Glomerular endothelial cell (primary cell): ENCODE measurements at places on chromosomes 5 and 9.

DNA sequence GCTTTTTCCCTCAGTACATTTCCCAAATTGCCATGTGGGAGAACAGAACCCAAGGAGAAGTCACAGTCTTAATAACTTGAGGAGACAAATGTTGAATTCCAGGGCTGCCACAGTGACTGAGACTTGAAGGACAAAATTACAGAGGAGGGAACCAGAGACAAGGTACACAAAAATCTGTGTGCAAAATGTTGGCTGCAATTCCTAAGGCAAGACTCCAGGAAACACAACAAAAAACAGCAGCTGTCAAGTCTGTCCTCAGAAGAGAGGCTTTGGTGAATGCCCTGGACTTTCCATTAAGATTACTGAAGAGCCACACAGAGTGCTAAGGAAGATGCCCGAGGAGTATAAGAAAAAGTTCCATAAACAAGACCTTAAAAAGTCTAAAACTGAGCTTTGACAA lies 21.1 kb downstream of the AP3B1 start:
- no peak for DNase-seq

GRCh38 chr5:112799661-112800060 lies 61.4 kb upstream of the SRP19 start:
- DNase-seq, result no peak

GRCh38 chr5:22751536-22751935 lies 101.6 kb downstream of the CDH12 start:
- no peak for DNase-seq

- no peak for DNase-seq
Observed at GRCh38 chr9:23769307-23769935, 56.6 kb downstream of the ELAVL2 start.

DNA sequence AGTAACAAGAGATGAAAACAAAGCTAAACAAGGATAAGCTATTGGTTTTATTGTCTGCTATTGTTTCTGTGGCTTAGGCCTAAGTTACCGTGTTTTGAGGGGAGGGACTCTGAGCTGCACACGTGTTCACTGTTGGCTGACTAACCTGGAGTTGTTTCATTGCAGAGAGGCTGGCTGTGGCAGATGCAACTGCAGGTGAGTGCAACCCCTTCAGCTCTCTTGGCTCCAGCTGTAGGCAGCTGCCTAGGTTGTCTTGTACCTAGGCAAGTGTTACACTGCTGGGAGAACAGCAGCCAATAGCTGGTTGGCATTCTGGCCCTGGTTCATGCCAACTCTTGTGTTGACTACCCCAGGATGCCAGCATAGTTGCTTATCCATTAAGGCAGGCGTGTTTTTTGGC lies 17.6 kb upstream of the MATR3 start:
- no peak for DNase-seq

DNA sequence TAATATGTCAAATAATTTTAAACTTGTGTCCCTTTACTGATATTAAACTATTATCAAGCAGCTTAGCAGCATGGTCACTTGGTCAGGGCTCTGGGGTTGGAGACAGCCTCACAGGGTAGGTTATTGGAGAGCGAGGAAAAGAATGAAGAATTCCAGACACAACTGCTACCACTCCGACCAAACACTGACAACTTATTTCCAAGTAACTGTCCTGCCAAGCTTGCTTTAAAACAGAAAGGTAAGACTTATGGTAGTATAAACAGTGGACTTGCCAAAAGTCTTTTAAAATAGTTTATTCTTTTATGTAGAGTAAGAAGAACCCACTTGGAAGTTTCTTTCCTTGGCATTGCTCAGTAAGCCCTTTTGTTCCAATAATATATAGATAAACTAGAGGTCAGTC lies 364.1 kb downstream of the DEPDC1B start:
- no peak for DNase-seq

DNA sequence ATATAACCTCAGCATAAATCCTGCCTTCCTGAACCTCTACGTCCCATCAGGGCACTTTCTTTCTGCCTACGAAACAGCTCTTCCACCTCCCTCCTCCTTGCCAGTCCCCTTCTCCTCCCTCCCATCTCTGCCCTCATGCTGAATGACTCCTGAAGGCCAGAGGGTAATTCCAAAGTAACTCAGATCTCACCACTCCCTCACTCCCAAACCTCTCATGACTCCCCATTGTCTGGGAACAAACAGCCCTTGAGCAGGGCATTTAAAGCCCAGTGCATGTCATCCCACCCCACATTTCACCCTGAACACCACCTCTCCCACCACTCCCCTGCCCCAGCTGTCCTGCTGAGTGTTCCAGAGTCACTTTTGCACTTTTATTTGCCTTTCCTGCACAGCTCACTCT lies 8.9 kb upstream of the FBP1 start:
- no peak for DNase-seq

DNA sequence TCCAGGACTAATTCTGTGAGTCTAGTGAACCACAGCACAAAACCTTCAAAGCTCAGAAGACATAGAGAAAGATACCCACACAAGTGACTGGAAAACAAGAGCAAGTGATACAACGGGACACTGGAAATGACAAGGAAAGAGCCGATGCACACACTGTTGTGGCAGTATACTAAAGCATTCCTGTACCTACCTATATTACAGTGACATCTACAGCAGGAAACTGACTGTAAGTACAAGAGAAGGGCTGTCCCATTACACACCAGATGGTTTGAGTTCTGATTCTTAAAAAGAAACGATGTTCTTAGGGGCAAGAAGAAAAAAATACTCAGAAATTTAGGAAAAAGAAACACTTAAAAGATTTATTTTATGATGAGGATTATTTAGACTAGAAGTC lies 18.5 kb downstream of the TMEM245 start:
- no peak for DNase-seq

- no peak for DNase-seq
Observed at GRCh38 chr5:159559337-159559736, 229.1 kb upstream of the IL12B start.

GRCh38 chr5:80481019-80481893 lies 6.6 kb upstream of the FAM151B start:
- no peak for DNase-seq

GRCh38 chr5:180519098-180519497 lies 24.9 kb downstream of the CNOT6 start:
- DNase-seq, result no peak

DNA sequence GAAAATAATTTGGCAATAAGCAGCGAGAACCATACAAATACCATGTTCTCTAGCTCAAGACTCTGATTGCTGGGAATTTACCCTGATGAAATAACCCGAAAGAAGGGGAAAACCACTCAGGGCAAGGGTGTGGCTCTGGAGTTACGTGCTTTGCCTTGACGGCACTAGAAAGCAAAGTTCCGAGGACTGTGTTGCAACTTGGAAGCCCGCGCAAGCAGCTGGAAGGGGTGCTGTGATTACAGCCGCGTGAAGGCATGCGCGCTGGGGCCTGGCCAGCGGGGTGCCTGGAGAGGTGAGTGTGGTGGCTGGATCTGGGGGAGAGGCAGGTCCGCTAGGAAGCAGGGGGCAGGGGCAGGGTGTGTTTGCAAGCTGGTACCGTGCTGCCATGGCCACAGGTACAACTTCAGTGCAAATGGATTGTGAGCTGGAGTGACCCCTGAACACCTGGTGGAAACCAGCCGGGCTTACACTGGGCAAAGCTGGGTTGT lies 52.6 kb upstream of the CNOT6 start:
- no peak for DNase-seq

DNA sequence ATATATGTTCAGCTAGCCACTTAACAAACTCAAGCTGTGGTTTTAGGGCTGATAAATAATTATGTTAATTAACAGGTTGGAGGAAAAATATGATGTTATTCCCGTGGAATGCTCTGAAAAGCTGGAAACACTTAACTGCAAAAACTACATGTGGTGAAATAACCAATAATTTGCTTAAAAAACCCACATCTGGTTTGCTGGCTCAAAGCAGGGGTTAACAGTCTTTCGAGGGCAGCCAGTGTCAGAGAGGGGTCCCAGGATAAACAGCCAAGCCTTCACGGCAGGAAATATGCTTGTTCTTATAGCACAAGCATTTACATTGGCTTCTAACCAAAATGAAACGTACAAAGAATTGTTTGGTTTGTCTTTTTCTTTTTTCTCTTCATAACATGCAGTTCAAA lies 254.0 kb upstream of the GAS1 start:
- DNase-seq, result no peak

DNA sequence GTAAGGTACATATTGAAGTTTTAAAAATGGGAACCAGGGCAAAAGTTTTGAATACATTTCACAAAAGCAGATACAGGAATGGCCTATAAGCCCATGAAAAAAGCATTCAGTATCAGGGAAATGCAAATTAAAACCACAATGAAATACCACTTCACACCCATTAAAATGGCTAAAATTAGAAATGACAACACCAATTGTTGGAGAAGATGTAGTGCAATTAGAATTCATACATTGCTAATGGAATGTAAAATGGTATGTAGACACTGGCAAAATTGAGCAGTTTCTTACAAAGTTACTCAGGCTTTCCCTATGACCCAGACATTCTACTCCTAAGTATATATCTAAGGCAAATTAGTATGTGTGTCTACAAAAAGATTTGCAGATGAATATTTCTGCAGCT lies 34.2 kb downstream of the CDC14B start:
- no peak for DNase-seq

- DNase-seq, result peak; percentile 69
Observed at GRCh38 chr9:112112519-112112918, 62.6 kb downstream of the SUSD1 start.

- DNase-seq, result no peak
Observed at GRCh38 chr5:160083501-160083900, 35.7 kb downstream of the PWWP2A start.

- no peak for DNase-seq
Observed at GRCh38 chr5:138711811-138712210, 41.4 kb upstream of the CTNNA1 start.

GRCh38 chr9:137123468-137123837 lies 8.9 kb upstream of the DPP7 start:
- no peak for DNase-seq

DNA sequence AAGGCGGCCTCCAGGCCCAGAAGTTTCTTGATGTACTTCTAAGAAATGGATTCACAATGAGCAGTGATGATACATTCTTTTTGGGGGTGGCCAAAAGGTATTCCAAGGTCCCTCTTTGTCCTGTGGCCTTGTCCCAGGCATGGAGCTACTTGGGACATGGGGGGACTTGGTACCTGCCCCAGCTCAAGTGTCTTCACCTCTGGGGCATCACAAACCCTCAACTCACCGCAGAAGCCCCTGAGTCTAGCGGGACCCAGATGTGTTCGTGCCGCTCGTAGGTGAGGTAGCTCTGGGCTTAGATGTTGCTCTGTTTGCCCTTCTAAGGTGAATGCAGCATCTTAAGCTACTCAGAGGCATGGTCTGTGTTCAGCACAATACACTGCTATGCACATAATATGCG lies 338.0 kb upstream of the IRX4 start:
- no peak for DNase-seq

DNA sequence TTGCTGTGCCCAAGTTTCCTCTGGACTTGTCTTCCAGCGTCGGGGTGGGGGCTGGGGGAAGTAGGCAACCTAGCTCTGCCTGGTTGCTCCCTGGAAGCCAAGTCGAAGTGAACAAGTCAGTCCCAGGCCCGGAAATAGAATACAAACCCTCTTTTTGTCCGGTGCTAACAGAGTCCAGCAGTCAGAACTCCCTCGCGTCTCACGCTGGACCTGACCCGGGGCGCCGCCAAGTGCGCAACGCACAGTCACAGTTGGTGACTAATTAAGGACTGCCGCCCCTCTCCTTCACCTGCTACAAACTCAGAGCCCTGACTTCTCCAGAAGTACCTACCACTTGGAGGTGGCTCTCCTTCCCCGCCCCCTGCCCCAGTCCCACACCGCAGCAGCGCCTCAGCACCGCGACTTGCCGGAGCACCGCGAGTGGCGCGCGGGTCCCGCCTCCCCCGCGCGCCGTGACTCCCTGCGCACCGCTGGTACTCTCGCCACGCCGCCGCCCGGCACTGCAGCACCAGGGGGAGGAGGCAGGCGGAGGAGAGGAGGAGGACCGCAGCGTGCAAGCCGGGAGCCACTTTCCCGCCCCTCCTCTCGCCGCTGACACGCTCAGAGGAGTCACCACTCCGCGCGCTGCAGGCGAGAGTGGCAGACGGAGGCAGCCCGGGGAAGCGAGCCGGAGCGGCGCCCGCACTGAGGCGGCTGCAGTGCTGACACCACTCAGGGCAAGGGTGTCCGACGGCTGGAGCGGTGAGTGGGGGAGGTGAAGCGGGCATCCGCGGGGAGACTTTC lies at the start of gene SV2C:
TSS of gene SV2C (plus strand) at position 612 of the 783 bp plus-strand sequence. CDS start 48,368 bp downstream, outside the sequence.
- no peak for DNase-seq

DNA sequence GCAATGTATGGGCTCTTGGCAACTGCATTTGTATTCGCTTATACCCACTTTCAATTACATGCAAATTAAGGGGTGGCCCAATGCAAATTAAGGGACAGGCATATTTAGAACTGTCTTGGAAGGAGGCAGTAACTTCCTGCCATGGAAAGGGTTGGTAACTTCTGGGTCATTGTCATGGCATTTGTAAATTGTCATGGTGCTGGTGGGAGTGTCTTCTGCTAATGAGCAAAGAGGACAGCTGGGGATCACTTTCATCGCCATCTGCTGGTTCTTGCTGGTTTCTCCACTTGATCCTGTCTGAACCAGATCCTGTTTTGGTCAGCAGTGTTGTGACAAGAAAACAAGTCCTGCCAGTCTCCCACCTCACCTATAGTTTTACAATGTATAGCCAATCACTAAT lies 23.3 kb upstream of the UGT3A2 start:
- DNase-seq, result no peak
